ENCODE measurements at places on chromosomes 1 and 21.

- no peak for DNase-seq
Measured at GRCh38 chr1:107920561-107920960, 44.4 kb downstream of the VAV3 start.

DNA sequence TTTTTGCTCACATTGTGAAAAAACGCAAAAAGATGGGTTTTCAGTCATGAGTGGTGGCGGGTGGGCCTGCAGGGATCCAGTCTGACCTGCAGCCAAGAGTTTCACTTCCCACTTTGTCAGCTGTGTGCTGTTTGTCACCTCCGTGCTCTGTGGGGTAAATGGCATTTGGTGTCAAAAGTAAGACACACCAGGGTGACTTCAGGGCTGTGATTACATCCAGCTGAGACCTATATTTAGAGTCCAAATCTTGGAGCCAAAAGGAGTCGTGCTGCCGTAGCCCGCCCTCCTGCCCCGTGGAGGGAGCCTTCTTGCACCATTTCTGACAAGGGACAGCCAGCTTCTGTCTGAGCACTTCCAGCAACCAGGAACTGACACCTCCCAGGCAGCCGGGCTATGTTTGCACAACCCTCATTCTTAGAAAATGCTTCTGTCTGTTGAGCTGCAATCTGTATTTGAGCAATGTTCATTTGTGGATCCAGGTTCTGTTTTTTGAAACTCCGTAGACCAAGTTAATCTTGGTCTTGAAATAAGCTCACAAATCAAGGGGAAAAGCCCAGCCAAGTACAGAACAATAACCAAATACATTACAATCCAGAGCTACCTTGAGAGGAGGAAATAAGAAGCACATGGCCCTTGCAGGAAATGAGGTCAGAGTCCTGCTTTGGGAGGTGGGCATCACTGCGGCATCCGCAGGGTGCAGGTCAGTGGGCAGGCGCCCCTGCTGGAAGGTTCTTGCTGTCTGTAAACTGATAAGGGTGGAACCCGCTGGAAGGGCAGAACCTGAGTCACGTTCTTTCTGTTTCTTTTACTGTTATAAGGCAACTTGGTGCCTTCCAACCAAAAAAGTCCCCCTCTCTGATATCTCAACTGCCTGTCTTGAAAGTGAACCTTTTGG lies 14.4 kb downstream of the ABCG1 start:
- DNase-seq, result peak; percentile 41

GRCh38 chr1:36367798-36368197 lies 17.9 kb downstream of the STK40 start:
- DNase-seq, result no peak

GRCh38 chr1:4218619-4219018 lies 318.5 kb upstream of the C1orf174 start:
- DNase-seq, result no peak

- no peak for DNase-seq
Measured at GRCh38 chr1:12531179-12531499, 86.9 kb downstream of the DHRS3 start.

GRCh38 chr21:36964827-36965719 lies 1.4 kb downstream of the HLCS start:
- no peak for DNase-seq

DNA sequence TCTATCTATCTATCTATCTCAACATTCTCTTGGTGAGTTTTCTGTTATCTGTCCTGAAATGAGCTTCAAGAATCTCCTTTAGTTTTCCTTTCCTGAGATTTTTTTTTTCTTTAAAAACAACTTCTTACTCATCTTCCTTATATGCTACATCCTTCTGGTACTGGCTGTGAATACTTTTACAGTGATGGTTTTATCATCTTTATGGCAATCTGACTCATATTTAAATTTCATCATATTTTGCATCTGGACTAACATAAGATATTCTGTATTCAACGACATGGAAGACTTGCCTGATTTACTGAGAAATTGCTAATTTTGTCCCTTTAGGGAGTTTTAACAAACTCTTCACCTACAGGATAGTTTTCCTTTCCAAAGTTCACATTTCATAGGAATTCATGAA lies 33.0 kb downstream of the PDE4B start:
- DNase-seq, result peak; percentile 44

DNA sequence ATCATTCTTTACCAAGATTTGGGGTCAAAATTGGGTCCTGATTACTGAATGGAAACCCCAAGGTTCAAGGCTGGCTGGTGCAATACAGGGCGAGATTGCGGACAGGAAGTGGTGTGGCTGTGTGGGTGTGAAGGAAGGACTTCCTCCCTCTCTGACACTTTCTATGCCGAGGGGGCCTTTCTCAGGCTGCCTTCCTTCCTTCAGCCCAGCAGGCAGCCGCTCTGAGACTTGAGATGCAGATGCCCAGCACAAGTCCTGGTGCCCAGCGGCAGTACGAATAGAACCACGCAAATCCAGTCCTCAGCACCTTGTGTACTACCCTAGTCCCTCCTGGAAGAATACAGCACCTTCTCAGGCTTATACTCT lies 16.3 kb downstream of the BATF3 start:
- DNase-seq, result no peak
